ENCODE measurements at places on chromosomes 3 and 15.

- peak; percentile 35 for DNase-seq
These were observed 52.3 kb upstream of the CHRNA7 start for GRCh38 chr15:31977812-31978661.

DNA sequence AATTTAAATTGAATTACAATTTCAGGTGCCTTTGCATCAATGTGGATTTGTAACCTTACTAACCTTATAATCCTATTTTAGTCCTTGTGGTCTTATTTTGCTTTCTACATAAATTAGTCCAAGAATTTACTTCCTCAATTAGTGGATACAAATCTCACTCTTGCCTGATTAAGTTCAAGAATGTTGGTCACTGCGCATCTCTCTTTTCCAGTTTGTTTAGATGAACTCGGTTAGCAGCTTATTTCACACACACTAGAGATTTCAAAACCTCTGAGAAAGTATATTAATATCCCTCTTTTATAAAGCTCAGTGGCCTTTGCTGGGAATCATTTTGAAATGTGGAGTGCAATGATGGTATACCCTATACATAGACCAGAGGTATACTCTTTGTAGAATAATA is 243.4 kb downstream of the DTWD1 start:
- no peak for DNase-seq

- no peak for DNase-seq
These were observed 262.8 kb upstream of the TBL1XR1 start for GRCh38 chr3:177460047-177460446.

DNA sequence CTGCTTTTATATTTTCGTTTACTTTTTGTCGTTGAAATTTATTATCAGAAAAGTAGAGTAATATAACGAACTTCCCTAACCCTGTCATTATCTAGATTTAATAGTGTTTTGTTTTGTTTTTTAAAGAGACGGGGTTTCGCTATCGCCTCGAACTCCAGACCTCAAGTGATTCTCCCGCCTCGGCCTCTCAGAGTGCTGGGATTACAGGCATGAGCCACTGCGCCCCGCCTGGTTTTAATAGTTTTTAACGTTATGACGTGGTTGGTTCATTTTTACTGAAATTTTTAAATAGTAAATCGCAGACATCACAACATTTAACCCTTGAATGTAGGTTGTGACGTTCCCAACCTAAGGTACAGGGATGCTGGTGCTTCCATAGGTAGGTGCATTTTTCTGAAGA is 1.0 kb downstream of the NGRN start:
- peak; percentile 23 for DNase-seq

GRCh38 chr3:55078876-55079275 is 151.0 kb upstream of the LRTM1 start:
- DNase-seq, result no peak

DNA sequence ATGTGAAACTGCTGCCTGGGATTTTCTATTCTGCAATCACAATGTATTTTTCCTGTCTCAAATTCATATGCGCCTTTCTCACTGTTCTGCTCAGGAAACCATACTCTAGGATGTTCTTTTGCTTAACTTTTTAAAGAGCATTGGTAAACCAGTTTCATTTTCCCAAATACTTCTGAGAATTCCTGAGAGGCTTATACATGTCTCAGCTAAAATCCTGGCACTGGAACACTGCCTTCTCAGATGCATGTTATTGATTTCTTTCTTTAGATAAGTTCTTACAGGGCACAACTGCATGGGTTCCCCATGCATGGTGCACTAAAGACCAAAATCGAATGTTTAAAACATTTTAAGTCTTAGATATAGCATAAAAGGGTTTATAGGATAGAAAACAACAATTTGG is 178.3 kb upstream of the PLSCR5 start:
- DNase-seq, result peak; percentile 62
